ENCODE measurements at places on chromosomes 16 and 17. TPM values are rescaled to one million over a fixed set of nuclear protein-coding genes. Genes with fewer than 3 reads are reported as not detected.

KRT33B gene
- total RNA-seq: not detected

PRSS21 gene
- total RNA-seq: not detected

STX4 gene
- 26.3 TPM for total RNA-seq

TMEM92 gene
- not detected for total RNA-seq

TBC1D3E gene
- not detected for total RNA-seq

CCDC200 gene
- total RNA-seq: not detected

TERB1 gene
- total RNA-seq: not detected

CX3CL1 gene
- 3.1 TPM for total RNA-seq

PDPR gene
- 23.5 TPM for total RNA-seq

ZNF750 gene
- total RNA-seq: not detected

MAPK7 gene
- 23.2 TPM for total RNA-seq

RAB37 gene
- 0.63 TPM for total RNA-seq

RPL19 gene
- 1,110 TPM for total RNA-seq

TEKT1 gene
- total RNA-seq: 1.3 TPM

NOG gene
- total RNA-seq: 3.1 TPM

CCL17 gene
- not detected for total RNA-seq

CENPV gene
- total RNA-seq: 98.9 TPM

PROCA1 gene
- total RNA-seq: 5.0 TPM

DPEP1 gene
- total RNA-seq: 4.1 TPM

KRTAP3-2 gene
- not detected for total RNA-seq

OR4D1 gene
- not detected for total RNA-seq

CUEDC1 gene
- total RNA-seq: 14.1 TPM

TIGD7 gene
- 24.1 TPM for total RNA-seq

CD300E gene
- total RNA-seq: not detected

OR4D2 gene
- not detected for total RNA-seq

ADGRG3 gene
- total RNA-seq: not detected

CIITA gene
- 0.31 TPM for total RNA-seq

KRT27 gene
- not detected for total RNA-seq

KRT24 gene
- not detected for total RNA-seq

ABCC3 gene
- 1.3 TPM for total RNA-seq

CCL16 gene
- total RNA-seq: not detected

EVI2B gene
- total RNA-seq: 0.63 TPM

KCNJ12 gene
- 0.63 TPM for total RNA-seq

AGRP gene
- total RNA-seq: not detected

HEATR9 gene
- total RNA-seq: not detected

CCL4 gene
- 2.8 TPM for total RNA-seq

ARL5C gene
- not detected for total RNA-seq

C1QL1 gene
- 2.2 TPM for total RNA-seq

CDIPT gene
- total RNA-seq: 48.8 TPM

DHRS7C gene
- total RNA-seq: not detected

GAST gene
- not detected for total RNA-seq

NUPR1 gene
- total RNA-seq: 0.31 TPM

DOC2B gene
- 43.2 TPM for total RNA-seq

OTOP2 gene
- total RNA-seq: not detected

HYDIN gene
- total RNA-seq: 75.1 TPM

C17orf50 gene
- total RNA-seq: not detected

IL4R gene
- total RNA-seq: 3.4 TPM

TRAPPC2L gene
- total RNA-seq: 36.6 TPM

IRX3 gene
- total RNA-seq: not detected

ZSCAN10 gene
- total RNA-seq: not detected

FBF1 gene
- total RNA-seq: 25.4 TPM

ZDHHC1 gene
- 5.0 TPM for total RNA-seq

CLEC3A gene
- total RNA-seq: not detected

All from parietal lobe (tissue), 2 donors.